ENCODE measurements at places on chromosomes 3 and 15.

DNA sequence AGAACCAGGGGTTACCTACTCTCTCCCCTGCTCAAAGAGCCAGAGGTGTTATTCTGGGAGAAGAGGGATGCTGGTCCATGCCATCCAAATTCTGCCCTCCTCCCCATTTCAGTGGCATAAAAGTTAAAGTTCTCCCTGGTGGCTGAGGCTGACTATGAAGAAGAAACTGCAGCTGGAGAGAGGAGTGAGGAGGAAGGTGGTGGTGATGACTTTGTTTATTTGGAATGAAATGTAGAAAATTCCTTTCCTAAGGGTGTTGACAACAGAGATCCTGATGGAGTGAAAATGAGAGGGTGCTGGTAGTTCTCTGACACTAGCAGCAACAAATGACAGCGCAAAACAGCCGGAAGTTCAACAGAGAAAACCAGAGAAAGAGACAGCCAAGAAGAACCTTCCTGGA, 100.4 kb downstream of the PCCB start:
- no peak for DNase-seq

DNA sequence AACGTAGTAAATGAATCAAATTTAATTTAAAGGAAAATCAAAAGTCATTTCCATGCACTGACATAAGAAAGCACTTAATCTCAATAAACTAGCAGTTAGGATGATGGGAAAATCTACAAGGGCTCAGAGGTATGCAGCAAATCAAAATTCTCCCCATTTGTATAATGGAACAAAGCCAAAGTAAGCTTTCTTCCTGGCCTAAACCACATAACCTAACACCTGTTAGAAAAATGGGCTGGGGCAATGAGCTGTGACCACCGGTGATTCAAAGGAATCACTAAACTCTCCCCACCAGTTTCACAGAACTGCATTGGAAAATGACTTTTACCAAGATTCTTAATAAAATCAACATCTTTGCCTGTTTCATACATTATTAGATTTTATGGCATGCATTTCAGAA, 1024.3 kb downstream of the FHIT start:
- DNase-seq = no peak

GRCh38 chr15:64247906-64248541, 85.2 kb upstream of the PPIB start:
- peak; percentile 47 for DNase-seq

- DNase-seq = no peak
Measured at GRCh38 chr3:188179006-188179966, 25.3 kb downstream of the LPP start.

DNA sequence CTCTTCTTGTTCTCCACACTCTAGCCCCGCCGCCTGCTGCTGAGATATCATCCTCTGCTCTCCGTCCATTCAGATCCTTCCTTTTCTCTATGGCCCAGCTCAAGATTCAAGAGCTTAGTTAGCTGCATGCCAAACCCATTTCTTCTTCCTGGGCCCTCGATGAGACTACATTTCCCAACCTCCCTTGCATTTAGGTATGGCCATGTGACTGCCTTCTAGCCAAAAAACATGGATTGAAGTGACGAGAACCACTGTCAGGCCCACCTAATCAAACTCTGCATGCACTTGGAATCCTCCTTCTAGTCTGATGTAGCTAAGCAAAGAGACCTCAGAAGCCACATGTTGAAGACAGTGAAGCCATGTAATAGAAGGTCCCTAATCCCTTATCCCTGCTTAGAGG, 308.2 kb downstream of the VPS13C start:
- no peak for DNase-seq

GRCh38 chr15:48084759-48085590, 35.8 kb upstream of the SLC24A5 start:
- DNase-seq = peak; percentile 91

- no peak for DNase-seq
Measured at GRCh38 chr15:40863660-40864270, 10.3 kb downstream of the RHOV start.

- DNase-seq = no peak
Measured at GRCh38 chr3:42682301-42683070, 2.9 kb upstream of the KLHL40 start.

- DNase-seq = no peak
Measured at GRCh38 chr3:190556351-190556750, 42.5 kb downstream of the IL1RAP start.

DNA sequence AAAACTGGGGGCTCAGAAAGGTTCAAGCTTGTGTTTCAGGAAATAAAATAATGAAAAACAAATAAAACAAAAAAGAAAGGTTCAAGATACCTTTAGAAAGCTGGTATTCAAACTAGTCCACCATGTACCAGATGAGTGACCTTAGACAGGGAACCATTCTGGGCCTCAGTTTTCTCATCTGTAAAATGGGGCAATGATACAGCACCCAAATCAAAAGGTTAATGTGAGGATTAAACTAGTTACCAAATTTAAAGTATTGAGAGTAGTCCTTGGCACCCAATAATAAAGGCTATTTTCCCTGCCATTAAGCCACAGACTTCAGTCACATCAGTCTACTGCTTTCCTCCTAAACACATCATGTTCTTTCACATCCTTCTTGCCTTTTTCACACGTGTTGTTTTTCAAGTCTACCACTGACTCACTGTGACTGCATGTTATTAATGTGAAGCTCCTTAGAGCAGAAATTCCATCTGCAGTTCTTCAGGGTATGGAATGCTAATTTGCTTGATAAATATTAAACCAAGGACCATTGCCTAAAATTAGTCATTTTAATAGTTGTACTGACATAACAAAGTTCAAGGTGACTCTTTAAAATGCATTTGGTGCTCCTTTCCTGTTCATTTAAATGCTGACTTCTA, 19.9 kb downstream of the TAMM41 start:
- no peak for DNase-seq

DNA sequence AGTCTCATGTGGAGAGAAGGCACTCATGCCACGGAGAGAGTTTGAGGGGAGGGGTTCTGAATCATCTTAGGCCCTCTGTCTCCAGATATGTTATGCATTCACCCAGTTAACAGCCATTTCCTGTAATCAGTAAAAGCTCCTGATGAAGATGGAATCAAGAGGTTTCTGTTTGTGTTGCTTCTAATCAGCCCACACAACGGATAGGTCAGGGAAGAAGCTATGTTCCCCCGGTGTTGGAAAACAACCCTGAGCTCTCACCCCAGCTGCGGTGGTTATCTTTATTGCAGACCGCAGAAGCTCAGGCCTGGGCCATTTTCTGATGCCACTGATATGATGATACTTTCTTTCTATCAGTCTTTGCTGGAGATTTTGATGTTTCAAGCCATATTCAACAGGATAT, 338.5 kb upstream of the ONECUT1 start:
- no peak for DNase-seq

- no peak for DNase-seq
Measured at GRCh38 chr15:57411945-57412768, 35.9 kb downstream of the CGNL1 start.

DNA sequence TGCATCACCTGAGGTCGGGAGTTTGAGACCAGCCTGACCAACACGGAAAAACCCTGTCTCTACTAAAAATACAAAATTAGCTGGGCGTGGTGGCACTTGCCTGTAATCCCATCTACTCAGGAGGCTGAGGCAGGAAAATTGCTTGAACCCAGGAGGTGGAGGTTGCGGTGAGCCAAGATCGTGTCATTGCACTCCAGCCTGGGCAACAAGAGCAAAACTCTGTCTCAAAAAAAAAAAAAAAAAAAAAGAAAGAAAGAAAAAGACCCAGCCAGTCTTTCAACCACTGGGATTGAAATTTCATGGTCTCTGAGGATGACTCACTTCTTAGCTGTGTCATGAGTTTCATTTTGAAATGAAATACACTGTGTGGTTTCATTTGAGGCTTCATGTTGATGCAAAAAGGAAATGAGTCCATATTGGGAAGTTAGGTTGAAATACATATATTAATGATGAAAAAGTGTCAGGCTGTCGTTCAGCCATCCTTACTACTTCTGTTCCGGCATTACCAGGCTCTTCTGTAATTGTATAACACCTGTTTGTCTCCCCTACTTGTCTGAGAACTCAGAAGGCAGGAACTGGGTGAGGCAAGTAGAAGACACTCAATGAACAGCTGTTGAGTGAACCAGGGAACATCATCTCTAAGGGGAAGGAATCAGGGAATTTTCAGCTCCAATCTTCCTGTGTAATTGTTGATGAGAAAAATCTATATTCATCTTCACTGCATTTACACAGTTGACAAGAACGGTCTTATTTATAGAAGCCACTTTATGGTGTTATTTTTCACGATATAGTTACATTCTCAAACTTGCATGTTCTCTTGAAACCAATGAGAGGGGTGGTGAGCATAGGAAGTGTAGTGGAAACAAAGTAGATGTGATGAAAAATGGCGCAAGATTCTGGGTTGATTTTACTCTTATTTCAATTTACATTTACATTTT, 87.4 kb downstream of the NFKBIZ start:
- peak; percentile 55 for DNase-seq

GRCh38 chr3:176919836-176920765, 277.2 kb downstream of the TBL1XR1 start:
- no peak for DNase-seq

All from brain (organoid and tissue), 16 donors.